ENCODE measurements at places on chromosomes 4 and X. TPM values are rescaled to one million over a fixed set of nuclear protein-coding genes. Genes with fewer than 3 reads are reported as not detected.

- DNase-seq = no peak
Measured at GRCh38 chrX:118480172-118480571, 15.4 kb upstream of the DOCK11 start.

- no peak for DNase-seq
Measured at GRCh38 chrX:67784712-67785111, 240.9 kb downstream of the AR start.

GRCh38 chr4:98166731-98167041 is 23.4 kb upstream of the STPG2 start:
- DNase-seq = no peak

DNA sequence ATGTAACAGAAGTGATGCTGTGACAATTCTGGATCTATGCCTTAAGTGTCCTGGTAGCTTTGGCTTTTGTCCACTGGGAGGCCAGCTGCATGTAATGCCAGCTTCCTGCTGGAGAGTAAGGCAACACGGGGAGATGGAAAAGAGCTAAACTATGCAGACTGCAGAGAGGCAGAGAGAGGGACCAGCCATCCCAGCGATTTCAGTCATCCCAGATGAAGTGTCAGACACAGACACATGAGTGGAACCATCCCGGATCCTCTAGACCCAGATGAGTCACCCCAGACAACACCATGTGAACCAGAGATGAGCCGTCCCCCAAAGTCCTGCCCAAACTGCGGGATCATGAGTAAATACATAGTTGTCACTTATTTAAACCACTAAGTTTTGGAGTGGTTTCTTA is 14.6 kb downstream of the SRPX start:
- DNase-seq = peak; percentile 64

- no peak for DNase-seq
Measured at GRCh38 chr4:40395166-40395900, 60.2 kb downstream of the CHRNA9 start.

- DNase-seq = no peak
Measured at GRCh38 chr4:41883988-41884734, 51.1 kb upstream of the TMEM33 start.

BMPR1B gene
- 0.17 TPM for total RNA-seq

Data from fibroblast of lung (primary cell).